ENCODE measurements at places on chromosomes 13 and 19.

- DNase-seq, result no peak
These were observed 25.9 kb downstream of the MPND start for GRCh38 chr19:4369109-4369887.

DNA sequence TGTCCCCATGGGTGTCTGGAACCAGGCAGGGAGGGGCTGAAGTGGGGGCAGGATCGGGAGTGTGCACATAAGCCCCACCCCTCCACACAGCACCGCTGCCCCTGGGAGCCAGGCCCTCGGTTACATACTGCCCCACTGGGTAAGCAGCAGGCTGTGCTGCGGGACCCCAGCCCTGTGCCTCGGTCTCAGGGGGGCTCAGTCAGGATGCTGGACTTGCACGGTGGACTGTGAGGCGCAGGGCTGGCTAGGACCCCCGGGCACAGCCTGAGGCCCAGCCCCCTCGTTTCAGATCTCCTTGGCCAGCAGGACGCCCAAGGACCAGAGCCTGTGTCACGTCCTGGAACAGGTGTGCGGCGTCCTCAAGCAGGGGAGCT is 16.3 kb downstream of the MPND start:
- no peak for DNase-seq

GRCh38 chr13:21120191-21120590 is 56.2 kb downstream of the SKA3 start:
- DNase-seq, result no peak

- DNase-seq, result no peak
These were observed 77.7 kb downstream of the COL4A1 start for GRCh38 chr13:110228936-110229904.

- no peak for DNase-seq
These were observed 3.0 kb upstream of the CCNP start for GRCh38 chr19:40229484-40229883.

- DNase-seq, result no peak
These were observed 12.2 kb upstream of the CACNG6 start for GRCh38 chr19:53978975-53979801.

DNA sequence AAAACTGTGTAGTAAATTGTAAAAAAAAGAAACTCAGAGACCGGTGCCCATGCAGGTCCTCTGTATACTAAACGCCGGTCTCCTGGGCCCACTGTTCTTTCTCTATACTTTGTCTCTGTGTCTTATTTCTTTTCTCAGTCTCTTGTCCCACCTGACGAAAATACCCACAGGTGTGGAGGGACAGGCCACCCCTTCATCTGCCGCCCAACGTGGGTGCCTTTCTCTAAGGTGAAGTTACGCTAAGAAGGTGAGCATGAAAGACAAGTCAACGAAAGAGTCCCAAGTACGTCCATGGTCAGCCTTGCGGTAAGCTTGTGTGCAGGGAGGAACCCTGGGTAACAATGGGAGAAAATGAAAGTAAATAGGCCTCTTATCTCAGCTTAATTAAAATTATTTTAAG is 48.0 kb upstream of the WASF3 start:
- no peak for DNase-seq

- DNase-seq, result no peak
These were observed 32.0 kb upstream of the ITM2B start for GRCh38 chr13:48201044-48201443.

DNA sequence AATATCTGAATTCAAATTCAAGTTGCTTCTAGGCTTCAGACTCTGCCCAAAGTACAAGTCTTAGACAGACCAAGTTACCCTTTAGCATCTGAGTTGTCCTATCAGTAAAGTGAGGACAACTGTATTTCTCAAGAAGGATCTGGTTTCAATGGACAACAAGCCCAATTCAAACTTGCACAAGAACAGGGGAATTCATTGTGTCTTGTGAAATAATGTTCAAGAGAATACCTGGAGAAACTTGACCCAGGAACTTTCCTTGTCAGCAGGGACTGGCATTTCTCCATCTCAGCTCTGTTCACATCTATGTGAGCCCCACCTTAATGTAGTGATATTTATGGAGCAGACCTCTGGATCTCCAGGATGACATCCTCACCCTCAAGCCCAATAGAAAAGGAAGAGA is 894.9 kb upstream of the SLC10A2 start:
- DNase-seq, result no peak

- no peak for DNase-seq
These were observed 69.3 kb upstream of the MYO16 start for GRCh38 chr13:108560093-108560492.

DNA sequence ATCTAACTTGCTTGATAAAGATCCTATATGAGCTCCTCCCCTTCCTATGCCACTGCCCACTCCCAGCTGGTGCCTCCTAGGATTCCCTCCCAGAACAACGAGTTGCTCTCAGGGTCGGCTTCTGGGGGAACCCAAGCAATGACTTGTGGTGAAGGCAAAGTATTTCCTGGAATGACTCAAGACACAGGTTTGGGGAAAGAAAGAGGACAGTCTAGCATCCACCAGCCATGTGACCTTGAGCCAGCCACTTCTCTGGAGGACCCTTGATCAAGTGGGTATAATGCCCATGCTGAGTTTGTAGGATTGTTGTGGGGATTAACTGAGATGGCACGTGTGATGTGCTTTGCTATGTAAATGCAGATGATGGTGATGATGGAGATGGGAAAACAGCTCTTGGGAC is 33.0 kb downstream of the MBD3L2B start:
- DNase-seq, result no peak

GRCh38 chr19:55703790-55704215 is 28.8 kb downstream of the EPN1 start:
- DNase-seq, result peak; percentile 26

DNA sequence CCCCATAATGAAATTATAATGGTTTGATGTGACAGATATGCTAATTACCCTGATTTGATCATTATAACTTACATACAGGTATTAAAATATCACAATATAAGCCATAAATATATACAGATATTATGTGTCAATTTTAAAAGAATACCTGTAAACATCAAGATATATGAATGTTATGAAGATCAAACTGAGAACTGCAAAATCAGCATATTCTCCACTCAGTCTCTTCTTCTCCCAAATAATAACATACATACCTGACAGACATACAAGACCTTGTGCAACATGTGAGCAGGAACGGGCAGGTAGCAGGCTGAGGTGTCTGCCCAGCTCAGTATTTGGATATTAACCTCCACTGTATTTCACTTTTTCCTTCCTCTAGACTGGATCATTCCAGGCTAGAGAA is 547.2 kb downstream of the UQCRFS1 start:
- DNase-seq, result no peak

DNA sequence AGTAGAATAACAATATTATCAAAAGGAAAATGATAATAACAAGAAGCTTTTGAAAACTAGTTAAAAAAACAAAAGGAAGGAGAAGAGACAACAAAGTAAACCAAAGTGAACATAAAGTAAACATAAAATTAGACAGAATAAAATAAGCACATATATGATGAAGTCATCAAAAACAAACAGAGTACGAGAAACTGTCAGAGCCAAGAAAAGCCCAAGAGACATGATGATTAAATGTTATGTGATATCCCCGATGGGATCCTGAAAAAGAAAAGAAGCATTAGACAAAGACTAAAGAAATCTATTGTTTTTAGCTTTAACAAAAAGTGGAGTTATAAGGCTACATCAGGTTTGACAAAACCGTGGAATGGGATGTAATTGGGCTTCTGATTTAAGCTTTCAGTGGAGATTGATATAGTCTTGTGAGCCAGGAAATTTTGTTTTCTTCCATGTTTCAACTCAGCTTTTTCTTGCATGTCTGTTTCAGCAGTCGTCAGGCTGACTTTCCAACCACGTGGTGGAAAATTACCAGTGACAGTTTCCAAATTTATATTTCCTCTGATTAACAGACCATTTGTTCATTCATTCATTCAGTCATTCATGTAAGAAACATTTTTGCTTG is 64.9 kb downstream of the KL start:
- no peak for DNase-seq

GRCh38 chr13:78759704-78760103 is 100.7 kb upstream of the OBI1 start:
- DNase-seq, result no peak

- no peak for DNase-seq
These were observed 14.9 kb upstream of the SCN1B start for GRCh38 chr19:35015270-35015953.

DNA sequence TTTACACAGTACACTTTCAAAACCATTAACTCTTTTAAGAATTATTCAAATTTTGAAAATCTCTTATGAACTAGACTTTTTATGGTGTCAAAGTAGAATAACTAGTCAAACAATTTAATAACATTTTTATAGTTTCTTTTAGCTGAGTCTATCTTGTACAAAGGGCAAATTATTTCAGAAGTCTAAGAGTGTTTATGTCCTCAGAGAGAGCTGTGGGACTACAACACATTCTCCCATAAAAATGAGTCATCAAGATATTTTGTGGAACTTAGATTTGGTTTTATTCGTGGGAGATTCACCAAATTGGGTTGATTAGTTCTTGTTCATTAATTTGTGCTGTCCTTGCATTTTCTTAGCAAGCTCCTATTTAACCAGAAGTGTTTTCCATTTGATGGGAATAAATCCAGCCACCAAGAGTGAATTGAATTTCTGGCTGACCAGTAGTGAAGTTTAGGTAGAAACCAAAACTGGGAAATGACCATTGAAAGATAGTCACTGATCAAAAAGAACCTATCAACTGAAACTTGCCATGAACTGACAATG is 291.0 kb downstream of the DLEU7 start:
- no peak for DNase-seq
